ENCODE measurements at places on chromosomes 7 and 10.

- no peak for DNase-seq
These were observed 115.3 kb downstream of the NKX6-2 start for GRCh38 chr10:132670546-132671227.

- no peak for DNase-seq
These were observed 22.6 kb downstream of the CPXM2 start for GRCh38 chr10:123869020-123869414.

GRCh38 chr10:120156614-120157274 lies 264.2 kb downstream of the SEC23IP start:
- DNase-seq, result no peak

DNA sequence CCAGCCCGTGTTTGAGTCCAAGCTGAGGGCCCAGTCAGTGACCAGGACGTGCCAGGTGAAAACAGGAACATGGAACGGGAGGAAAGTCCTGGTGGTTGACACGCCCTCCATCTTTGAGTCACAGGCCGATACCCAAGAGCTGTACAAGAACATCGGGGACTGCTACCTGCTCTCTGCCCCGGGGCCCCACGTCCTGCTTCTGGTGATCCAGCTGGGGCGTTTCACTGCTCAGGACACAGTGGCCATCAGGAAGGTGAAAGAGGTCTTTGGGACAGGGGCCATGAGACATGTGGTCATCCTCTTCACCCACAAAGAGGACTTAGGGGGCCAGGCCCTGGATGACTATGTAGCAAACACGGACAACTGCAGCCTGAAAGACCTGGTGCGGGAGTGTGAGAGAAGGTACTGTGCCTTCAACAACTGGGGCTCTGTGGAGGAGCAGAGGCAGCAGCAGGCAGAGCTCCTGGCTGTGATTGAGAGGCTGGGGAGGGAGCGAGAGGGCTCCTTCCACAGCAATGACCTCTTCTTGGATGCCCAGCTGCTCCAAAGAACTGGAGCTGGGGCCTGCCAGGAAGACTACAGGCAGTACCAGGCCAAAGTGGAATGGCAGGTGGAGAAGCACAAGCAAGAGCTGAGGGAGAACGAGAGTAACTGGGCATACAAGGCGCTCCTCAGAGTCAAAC lies 5.2 kb downstream of the GIMAP5 start:
- no peak for DNase-seq

DNA sequence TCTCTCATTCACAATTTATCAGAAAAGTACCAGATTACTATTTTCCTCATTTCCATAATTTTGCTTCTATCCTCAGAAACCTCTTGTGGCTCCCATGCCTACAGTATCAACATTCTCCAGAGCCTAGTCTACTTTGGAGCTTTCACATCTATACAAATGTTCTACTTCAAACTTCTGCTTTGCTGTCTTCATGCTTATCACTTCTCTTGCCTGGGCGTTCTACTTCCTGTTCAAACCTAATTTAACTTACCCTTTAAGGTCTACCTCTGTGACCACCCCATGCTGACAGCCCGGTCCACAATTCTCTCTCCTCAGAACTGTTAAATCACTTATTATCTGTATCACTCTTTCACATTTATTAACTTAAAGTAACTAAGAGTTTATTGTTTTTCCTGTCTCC lies 6.1 kb upstream of the PTPN12 start:
- no peak for DNase-seq

- no peak for DNase-seq
These were observed 176.1 kb upstream of the PFKP start for GRCh38 chr10:2891073-2891769.

DNA sequence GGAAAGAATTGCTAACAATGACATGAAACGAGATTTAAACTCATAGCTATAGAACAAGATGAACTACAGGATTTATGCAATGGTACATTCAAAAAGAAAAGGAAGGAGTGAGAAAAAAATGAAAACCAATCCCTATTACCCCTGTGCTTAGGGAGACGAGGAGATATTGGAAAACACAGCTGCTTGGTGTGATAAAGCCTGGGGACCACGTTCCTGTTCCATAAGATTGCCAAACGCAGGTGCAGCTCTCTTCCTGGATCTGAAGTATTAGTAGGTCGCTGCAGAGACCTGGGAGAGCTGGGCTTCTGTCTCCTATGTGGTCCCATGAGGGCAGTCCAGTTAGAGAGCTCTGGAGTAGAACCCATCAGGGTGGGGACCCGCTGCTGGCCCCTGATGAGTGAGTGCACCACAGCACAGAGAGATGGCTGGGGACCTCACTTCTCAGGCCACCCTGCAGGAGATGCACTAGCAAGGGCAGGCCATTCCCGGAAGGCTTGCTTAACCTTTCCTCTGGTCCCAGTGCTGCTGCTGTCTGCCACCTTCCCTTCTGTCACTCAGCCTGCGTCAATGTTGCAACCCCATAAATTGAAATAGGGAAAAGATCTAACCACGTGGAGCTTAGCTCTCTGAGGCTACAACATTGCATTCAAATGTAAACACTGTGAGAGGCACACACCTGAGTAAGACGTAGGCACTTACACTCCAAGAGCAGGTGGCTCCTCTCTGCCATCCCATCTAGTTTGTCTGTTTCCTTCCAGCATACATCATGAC lies 57.9 kb downstream of the MTPN start:
- no peak for DNase-seq
